ENCODE measurements at places on chromosomes 6 and 20.

DNA sequence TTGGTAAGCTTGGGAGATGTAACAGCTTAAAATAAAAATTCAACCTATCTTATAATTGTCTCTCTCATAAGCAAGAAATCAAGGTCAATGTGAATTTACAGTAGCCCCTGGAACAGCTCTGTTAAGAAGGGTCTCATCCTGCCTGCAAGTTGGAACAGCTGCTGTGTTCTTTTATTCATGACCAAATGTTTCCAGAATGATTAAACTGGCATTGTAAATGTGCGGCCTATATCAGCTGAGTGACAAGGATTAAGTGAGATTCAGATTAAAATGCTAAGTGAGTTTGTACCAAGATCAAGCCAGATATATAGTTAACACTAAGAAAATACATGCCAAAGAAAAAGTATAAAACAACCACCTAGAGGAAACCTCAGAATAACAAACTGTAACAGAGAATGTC, 45.3 kb upstream of the NRSN1 start:
- DNase-seq, result no peak

GRCh38 chr6:134454794-134455193, 136.9 kb upstream of the SGK1 start:
- DNase-seq, result no peak

- no peak for DNase-seq
Observed at GRCh38 chr6:129504456-129504855, 205.5 kb downstream of the ARHGAP18 start.

GRCh38 chr6:154306696-154307095, 49.9 kb downstream of the IPCEF1 start:
- no peak for DNase-seq

- DNase-seq, result peak; percentile 85
Observed at GRCh38 chr6:69370763-69371162, 426.0 kb downstream of the LMBRD1 start.

DNA sequence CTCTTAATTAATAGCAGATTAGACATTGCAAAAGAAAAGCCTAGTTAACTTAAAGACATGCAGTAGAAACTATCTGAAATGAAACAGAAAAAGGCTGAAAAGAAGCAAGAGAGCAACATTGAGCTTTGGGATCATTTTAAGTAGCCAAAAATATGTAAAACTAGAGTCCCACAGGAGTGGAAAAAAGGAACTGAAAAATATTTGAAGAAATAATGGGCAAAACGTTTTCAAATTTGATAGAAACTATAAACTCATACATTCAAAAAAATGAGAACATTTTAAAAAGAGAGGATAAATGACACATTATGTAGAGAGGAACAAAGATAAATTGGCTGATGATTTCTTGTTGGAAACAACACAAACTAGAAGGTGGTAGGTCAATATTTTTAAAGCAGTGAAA, 166.1 kb upstream of the AKAP12 start:
- DNase-seq, result no peak

DNA sequence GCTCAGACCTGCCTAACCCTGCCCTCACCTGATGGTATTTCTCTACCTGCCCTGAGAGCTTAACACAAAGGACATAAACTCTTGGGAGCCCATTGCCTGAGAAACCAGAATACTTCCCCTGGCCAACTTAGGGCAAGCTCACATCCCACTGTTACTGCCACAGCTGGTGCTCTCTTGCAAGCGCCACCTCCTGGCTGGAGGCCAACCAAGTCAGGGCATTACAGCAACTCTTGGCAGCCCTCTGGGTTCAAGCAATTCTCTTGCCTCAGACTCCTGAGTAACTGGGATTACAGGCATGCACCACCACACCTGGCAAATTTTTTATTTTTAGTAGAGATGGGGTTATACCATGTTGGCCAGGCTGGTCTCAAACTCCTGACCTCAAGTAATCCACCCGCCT, 70.1 kb downstream of the HECA start:
- DNase-seq, result no peak

GRCh38 chr20:45355209-45356084, 7.2 kb upstream of the SDC4 start:
- no peak for DNase-seq

DNA sequence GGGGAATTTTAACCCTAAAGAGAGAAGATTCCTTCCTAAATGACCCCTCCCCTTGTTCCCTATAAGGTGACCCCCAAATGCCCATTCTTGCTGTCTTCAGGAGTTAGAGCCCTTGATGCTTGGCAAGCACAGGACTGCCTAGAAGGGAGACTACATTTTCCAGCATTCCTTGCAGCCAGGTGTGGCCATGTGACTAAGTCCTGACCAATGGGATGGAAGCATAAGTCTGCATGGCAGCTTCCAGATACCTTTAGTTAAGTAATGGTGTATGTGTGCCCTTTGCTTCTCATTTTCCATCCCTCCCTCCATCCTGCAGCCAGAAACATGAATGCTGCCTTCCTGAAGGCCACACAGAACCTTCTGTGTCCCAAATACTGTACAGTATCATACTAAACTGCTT, 5.5 kb downstream of the BFSP1 start:
- DNase-seq, result peak; percentile 58
